ENCODE measurements at places on chromosomes 5 and 9.

DNA sequence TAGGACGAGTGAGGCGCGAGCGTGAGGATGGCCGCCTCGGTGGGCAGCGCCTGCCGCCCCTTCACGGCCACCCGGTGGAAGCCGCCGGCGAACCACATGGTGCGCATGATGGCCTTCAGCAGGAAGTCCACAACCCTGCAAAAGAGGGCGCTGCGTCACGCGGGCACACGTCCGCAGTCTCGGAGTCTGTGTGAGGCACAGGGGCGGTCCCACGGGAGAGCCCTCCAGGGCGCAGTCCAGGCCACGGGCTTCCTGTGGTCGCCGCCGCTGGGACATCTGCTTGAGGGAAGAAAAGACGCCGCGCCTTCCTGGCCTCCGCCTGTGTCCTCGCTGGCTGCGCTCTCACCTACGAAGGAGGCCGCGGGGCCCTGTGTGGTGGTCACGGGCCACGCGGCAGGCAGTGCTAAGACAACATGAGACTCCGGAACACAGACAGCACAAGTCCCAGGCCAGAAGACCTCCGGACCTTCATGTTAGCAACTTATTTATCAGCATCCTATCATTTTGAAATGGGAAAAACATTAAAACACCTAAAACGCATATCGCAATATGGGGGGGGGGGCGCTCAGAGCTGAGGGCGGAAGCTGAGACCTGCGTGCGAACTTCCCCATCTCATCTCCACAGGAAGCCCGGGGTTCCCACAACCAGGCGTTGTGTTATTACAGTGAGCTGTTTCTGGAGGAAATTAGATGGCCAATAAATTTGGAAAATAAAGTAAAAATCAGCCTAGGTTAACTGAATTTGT, 28.8 kb downstream of the LPCAT1 start:
- peak; percentile 65 for DNase-seq

GRCh38 chr9:137917795-137918194, 40.2 kb downstream of the CACNA1B start:
- DNase-seq = no peak

GRCh38 chr9:81191222-81191621, 498.1 kb downstream of the TLE1 start:
- no peak for DNase-seq

DNA sequence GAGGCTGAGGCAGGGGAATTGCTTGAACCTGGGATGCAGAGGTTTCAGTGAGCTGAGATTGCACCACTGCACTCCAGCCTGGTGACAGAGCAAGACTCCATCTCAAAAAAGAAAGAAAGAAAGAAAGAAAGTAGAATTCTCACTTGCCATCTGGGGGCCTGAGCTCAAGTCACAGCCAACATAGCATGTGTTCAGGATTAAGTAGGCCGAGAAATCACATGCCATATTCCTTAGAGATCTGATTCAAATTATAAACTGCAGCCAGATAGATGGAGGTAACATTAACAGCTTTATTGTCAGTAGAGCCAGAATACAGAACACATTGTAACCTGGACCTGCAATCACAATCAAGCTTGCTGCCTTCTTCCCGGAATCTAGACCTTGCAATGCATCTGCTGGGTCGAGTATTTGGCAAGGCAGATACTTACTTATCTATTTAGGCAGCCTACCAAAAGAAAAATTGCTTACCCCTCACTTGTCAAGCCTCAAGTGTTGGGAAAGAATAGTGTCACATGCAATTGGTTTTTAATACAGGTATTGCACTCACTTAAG, 173.7 kb downstream of the CPLANE1 start:
- no peak for DNase-seq

DNA sequence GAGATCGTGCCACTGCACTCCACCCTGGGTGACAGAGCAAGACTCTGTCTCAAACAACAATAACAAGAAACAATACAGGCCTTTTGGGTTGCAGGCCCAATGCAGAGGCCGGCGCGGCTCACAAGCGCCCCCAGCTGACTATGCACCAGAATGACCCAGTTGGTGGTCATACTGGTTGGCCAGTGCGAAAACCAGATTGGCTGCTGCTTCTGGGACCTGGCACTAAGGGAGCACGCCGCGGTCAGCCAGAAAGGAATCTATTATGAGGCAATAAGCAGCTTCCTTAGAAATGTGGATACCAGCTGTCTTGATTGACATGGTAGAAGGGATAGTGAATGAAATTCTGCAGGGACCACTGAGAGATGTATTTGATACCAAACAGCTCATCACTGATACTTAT, 35.0 kb downstream of the RANBP17 start:
- DNase-seq = no peak

- peak; percentile 96 for DNase-seq
Measured at GRCh38 chr5:172114875-172115422, 73.1 kb downstream of the STK10 start.

DNA sequence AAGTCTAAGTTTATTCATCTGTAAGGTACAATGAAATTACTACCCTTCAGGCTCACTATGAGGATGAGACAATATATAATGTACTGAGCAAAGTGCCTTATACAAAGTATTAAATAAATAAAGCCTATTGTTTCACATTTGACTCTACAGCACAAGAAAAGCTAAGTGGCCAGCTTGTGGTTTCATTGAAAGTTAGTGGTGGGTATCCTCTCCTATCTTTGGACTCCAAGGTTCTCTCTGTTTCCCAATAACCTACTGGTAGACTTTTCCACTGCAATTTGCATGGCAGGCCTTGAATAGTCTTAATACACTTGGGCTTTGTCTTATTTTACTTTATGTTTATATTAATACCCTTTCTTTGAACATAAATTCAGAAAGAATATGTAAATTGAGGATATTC, 262.7 kb downstream of the DEPDC1B start:
- DNase-seq = no peak
